ENCODE measurements at places on chromosomes 3 and 15.

DNA sequence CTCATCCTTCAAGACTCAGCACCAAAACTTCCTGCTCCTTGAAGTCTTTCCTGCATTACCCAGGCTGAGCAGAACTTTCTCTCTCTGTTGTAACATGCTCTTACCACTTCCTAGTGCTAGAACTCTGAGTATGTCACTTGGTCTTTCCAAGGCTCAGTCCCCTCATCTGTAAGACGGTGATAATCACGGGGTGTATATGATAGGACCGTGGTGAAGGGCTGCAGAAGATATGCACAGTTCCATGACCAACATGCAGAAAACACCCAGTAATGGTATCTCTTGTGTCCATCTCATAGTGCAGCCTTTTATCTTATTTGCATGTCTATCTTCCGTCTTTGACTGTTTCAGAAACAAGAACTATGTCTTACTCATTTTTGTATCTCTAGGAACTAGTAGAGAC is 154.5 kb downstream of the ZNF621 start:
- DNase-seq: no peak

GRCh38 chr3:190026154-190026553 is 94.5 kb downstream of the P3H2 start:
- DNase-seq: no peak

GRCh38 chr15:43218908-43219706 is 1.7 kb downstream of the EPB42 start:
- DNase-seq: no peak

DNA sequence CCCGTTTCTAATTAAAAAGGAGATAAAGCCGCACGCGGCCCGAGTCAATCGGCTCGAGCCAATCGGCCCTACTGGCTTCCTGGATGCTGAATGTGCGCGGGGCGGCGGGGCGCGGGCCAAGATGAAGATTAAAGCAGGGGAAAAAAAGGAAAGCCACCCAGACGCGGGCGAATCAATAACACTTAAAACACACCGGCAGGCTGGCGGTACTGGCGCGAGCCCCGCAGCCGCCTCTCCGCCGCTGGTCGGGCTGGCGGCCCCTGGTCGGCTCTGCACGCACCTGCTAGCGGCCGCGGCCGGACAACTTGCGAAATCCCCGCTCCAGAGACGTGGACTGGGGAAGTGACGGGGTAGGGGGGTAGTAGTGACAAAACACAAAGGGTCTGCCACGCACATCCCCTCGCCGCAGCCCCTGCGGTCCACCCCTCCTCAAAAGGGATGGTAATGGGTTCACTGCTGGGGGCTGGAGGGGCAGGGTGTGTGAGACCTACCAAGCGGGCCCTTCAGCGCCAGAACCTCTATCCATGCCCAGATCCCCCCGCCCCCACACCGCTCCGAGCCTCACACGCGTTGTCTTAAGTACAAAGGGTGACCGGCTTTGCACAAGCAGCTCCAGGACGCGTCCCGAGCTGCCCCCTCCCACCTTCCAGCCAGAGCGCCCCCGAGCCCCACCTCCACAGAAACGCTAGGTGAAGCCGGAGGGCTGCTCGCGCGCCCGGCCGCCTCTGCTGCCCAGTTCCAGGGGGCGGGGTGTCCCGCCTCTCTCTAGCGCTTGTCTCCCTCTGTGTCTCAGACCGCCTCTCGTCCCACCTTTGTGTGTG is 1.4 kb downstream of the WNT7A start:
- DNase-seq: no peak

GRCh38 chr15:75684648-75685047 is 28.0 kb downstream of the CSPG4 start:
- no peak for DNase-seq

DNA sequence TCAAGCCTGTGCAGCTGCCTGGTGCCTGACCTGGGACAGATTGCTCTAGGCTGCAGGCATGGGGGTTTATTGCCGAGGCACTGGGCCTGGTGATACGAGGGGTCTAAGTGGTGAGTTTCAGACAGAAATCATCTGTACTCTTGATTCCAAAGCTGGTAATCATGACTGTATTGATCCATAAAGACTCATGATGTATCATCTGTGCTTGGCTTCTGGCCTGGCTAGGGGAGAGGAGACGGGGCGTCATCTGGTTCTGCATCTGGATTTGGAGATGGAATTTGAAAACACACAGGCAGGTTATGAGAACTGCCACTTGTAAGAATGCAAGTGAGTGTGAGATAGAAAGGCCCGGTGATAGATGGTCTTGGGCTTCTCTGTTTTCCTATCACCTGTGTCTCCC is 337.4 kb upstream of the C2CD4B start:
- no peak for DNase-seq

GRCh38 chr15:81242778-81243177 is 46.1 kb downstream of the IL16 start:
- no peak for DNase-seq

DNA sequence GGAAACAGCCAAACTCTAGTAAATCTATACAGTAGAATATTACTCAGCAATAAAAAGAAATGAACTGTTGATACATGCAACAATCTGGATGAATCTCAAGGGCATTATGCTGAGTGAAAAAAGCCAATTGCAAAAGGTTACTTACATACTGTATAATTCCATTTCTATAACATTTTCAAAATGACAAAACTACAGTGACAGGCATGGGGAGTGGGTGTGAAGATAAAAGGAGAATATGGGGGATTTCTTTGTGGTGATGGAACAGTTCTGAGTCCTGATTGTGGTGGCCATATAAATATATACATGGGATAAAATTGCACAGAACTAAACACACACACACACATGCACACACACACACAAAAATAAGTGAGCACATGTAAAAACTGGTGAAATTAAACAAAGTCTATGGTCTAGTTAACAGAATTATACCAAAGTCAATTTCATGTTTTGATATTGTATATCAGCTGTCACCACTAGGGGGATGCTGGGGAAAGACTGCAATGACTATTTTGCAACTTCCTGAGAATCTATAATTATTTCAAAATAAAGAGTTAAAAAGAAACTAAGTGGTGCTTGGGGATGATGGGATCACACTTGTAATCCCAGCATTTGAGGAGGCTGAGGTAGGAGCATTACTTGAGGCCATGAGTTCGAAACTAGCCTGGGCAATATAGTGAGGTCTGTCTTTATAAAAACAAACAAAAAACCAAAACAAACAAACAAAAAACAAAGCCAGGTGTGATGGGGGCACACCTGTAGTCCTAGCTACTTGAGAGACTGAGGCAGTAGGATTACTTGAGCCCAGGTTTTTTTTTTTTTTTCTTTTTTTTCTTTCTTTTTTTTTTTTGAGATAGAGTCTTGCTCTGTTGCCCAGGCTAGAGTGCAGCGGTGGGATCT is 66.0 kb downstream of the SPTSSB start:
- DNase-seq: no peak

DNA sequence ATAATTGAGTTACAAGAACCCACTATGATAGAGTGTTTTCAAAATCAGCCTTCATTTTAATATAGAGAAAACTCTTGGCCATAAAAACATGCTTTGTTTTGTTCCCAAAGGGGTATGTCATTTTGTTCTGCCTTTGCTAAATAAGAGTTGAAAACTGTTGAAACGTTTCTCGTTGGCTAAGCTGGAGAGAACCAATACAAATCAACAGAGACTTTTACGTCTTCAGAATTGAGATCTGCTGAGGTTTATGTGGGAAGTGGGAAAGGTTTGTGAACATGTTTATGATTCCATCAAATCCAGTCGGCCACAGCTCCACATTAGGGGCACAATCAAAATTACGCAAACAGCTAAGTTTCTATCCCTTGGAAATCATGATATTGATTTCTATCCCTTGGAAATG is 102.0 kb downstream of the IGF2BP2 start:
- DNase-seq: no peak

DNA sequence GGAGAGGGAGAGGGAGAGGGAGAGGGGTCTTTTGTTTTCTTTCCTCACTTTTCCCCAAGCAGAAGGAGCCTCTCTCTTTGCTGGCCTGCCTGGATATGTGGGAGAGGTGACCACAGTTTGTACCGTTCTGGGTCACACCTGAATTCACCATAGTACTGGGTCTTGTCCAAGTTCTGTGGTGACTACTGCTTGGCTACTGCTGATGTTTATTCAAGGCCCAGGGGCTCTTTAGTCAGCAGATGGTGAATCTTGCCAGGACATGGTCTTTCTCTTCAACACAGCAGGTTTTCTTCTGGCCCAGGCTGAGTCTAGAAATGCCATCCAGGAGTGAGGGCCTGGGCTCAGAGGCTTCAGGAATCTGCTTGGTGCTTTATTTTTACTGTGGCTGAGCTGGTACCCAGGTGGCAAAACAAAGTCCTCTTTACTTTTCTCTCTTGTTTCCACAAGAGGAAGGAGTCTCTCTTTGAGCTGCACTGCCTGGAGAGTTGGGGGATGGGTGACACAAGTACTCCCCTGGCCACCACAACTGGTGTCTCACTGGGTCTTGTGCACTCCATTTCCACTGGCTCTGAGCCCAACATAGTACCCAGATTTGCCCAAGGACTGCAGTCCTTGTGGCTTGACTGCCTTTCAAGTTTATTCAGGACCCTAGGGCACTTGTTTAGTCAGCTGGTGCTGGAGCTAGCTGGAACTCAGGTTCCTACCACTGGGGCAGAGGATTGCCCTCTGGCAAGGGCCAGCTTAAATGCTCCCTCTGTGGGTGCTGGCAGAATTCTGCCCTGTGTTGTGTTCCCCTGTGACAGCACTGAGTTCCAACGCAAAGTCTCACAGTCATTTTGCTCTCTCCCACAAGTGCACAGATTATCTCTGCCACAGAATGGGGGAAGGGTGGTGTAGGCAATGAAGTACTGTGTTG is 16.8 kb upstream of the CCNDBP1 start:
- no peak for DNase-seq

DNA sequence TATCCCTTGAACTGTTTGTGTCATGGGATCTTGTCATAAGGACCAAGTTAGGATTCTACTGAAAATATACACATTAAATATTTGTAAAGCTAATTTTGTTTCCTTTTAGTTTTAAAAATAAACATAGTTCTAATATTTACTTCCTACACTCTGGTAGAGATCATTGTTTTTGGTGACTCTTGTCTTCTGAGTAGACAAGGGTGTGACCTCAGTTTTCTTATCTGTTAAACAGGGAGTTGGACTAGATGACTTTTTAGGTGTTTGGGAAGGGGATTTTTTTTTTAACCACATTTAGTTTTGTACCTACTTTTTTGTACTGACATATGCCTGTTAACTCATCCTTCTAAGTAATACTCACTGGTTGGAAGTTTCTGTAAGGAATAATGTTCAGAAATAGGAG is 30.8 kb downstream of the PLS1 start:
- no peak for DNase-seq

- no peak for DNase-seq
These were observed 433.2 kb upstream of the BCHE start for GRCh38 chr3:166270429-166270828.

- no peak for DNase-seq
These were observed 10.8 kb downstream of the BHLHE40 start for GRCh38 chr3:4990069-4990468.

DNA sequence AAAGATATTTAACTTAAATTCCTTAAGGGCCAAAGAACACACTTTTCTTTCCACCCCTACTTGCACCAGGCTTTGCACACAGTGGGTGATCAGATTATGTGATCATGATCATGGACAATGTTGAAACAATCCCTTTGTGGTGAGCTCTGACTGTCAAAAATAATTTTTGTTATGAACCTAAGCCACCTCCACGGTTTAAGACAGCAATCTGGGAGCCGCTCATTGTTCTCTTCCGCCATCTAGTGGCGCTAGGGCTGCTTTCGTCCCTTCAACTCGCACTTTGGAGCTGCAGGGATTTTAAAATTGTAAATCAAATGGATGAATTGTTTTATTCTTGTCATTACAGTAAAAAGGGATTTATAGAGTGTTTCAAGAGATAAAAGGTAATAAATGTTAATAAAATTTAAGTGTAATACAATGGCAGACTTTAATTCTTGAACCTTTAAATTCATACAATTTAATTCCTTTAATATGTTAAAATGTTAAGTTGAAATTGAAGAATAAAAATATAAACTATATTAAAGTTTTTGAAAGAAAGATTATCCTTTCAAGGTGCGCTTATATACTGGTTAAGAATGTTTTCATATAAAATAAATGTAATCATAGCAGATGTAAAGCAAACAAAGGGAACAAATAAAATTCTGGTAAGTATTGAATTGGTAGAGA is 45.3 kb upstream of the ARL6 start:
- no peak for DNase-seq

DNA sequence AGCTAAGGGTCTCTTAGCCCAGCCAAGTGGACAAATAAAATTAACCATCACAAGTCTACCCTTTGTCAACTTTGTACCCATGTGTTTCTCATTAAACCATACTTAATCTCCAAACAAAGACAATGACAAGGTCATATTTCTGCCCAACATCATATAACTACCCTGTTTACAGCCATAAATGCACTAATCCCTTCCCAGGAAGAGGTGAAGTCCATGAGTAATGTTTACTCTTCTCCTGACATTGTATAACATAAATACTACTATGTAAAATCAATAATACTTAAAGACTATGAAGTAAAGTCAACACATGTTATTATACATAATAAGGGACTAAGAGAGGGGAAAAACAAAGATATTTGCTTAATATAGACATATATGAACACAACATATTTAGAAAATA is 38.5 kb upstream of the FAN1 start:
- no peak for DNase-seq

- no peak for DNase-seq
These were observed 84.2 kb upstream of the TBL1XR1 start for GRCh38 chr3:177281292-177282118.

- no peak for DNase-seq
These were observed 95.7 kb downstream of the NEDD4 start for GRCh38 chr15:55897560-55898336.

Data from SIG-M5 (cell line).